CD4-positive, alpha-beta T cell treated with Interleukin-6 at 100 ng/mL for 8 hours (primary cell): ENCODE measurements at places on chromosomes 11 and 22.

DNA sequence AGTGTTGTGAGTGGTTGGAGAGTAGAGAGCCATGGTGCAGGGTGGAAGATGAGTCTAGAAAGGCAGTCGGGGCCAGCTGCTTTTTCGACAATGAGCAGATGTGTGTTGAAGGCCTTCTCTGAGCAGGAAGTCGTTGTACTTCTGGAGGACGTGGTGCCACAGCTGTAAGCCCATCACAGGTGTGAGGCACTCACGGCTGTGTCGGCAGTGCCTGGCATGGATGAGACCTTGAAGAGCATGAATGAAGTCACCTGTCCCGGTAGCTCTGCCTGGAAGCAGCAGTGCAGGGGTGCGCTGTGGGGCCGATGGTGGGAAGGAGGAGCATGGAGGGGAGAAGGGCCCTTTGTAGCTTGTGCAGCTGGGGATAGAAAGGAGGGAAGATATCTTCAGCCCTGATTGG, 165.2 kb downstream of the PKNOX2 start:
- no peak for DNase-seq

GRCh38 chr22:25874327-25874726, 132.3 kb downstream of the MYO18B start:
- DNase-seq, result no peak

DNA sequence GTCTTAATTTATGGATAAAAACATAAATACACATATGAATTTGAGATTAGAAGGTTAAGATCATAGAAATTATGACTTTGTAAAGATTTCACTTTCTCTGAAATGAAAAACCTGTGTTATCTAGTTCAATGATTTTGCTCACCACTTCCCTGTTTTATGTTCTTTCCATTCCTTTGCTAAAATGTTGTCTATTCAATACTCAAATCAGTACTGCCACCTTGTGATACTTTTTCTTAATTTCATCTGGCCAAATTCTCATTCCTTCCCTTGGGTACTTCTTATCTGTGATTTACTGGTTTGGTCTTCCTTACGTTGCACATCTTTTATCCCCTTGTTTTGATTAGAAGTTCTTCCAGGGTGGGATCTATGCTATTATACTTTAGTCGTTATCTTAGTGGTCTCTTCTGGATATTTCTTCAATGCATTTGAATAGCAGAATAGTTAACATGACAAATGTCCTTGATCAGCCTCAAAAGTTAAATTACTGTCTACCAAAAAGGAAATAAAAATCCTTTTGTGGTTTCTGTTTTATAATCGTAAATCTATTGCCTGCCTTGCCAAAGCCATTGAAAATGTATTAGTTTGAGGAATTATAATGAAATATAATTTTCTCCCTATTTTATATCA, 197.0 kb downstream of the PGR start:
- DNase-seq, result no peak

GRCh38 chr22:35966314-35967045, 62.1 kb downstream of the RBFOX2 start:
- DNase-seq, result no peak

GRCh38 chr11:58564231-58564630, 11.4 kb downstream of the LPXN start:
- no peak for DNase-seq

DNA sequence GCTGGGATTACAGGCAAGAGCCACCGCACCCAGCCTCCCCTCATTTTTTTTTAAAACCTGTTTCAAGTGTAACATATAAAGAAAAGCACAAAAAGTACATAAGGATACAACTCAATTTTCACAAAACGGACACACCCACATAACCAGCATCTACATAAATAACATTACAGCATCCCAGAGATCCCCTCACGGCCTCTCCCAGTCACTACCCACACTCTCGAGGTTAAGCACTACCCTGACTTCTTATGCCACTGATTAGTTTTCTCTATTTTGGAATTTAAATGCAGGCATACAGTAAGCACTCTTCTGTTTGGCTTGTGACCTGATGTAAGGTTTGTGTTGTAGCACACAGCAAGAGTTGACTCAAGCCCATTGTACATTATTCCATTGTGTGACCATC, 82.5 kb downstream of the CLPB start:
- no peak for DNase-seq

DNA sequence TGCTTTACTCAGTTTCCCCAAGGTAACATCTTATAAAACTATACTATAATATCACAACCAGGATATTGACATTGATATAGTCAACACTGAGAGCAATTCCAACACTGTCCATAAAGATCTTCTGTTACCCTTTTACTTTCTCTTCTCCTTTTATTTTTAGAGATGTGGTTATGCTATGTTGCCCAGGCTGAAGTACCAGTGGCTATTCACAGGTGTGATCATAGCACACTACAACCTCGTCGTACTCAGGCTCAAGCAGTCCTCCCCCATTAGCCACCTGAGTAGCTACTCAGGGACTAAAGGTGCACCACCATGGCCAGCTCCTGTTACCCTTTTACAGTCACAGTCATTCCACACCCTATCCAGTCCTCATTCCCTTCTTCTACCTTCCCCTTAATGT, 119.7 kb downstream of the CWF19L2 start:
- DNase-seq, result no peak

- DNase-seq, result no peak
Measured at GRCh38 chr22:20584872-20585638, 77.6 kb downstream of the MED15 start.

DNA sequence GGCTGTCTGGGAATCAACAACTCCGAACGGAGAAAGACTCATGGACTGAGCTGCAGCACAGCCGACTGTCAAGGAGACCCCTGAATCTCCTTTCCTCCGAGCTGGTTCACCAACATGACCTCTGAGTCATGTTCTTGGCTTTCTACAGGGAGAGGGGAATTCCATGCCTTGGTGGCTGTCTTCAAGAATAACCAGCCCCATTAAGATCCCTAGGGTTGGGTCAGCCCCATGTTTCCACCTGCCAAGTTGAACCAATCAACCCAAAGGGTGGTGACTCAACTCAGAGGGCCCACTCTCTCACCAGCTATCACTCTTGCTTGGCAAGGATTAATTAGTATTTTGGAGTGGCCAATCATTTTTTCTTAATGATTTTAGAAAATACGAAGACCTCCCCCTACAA, 28.3 kb upstream of the IGSF22 start:
- DNase-seq, result no peak

DNA sequence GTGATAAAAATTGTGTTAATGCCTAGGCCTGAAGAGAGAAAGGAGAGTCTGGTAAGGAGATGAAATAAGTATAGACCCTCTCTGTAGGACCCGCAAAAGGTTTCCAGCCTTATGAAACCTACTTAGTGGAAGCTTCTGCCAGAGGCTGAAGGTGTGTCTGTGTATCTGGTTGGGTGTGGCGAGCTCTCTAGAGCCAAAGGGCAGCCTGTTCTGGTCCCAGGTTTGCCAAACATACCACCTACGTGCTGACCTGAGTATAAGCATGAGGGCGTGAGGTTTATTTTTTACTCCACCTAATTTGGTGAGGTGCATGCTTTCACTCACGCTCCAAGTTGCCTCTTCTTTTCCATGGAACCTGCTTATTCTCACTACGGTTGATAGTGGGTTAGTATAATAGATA, 5.6 kb downstream of the CSTPP1 start:
- DNase-seq, result no peak

- DNase-seq, result no peak
Measured at GRCh38 chr22:47686594-47687345, 924.3 kb downstream of the TBC1D22A start.

DNA sequence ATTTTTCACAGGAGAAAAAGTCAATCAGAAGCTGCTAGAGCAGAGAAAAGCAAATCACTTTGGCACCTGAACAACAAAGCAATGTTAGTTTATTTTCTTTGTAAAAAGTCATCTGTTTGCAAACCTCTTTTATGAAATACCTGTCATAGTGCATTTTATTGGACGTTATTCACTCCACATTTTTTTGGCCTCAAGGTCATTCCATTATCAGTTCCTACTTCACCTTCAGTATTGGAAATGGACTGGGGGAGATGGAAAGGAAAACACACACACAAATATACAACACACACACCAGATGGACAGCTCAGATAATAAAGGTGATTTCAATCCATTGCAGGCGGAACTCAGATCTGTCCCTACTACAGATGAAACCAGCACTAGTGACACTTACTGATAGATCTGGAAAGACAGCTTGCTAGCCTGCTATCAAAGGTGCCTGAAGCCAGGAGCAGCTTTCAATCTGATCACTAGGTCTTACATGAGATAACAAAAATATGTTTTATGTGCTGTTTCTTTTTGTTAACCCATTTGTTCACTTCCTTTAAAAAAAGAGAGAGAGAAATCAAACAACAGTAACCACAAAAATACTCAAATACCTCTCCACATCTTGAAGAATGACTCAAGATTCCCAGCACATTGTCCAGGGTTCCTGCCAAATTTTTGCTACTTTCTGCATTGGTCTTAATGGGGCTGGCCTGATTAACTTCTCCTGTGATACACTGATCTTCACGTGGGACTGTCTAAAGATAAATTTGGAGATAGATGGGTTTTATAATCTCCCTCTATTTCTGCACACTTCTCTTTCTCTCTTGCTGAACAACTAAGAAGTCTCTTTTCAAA, 844.3 kb upstream of the TENM4 start:
- DNase-seq, result no peak

GRCh38 chr22:48710410-48710809, 1117.3 kb downstream of the BRD1 start:
- no peak for DNase-seq

DNA sequence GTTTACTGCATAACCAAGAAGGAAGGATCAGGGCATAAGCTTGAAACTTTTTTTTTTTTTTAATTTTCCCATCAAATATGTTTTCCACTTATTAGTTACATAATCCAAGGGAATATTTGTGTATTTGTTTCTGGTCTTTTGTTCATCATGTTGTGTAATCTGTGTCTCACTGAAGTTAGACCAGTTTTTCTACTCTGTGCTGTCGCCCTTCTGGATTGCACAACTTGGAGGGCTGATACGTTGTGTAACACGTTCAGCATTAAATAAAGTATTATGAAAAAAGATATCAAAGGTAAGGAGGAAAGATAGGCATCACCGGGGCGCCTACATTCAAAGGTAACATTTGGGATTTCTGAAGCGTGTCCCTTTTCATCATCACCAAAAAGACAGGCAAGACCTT, 3.3 kb upstream of the E2F8 start:
- no peak for DNase-seq

DNA sequence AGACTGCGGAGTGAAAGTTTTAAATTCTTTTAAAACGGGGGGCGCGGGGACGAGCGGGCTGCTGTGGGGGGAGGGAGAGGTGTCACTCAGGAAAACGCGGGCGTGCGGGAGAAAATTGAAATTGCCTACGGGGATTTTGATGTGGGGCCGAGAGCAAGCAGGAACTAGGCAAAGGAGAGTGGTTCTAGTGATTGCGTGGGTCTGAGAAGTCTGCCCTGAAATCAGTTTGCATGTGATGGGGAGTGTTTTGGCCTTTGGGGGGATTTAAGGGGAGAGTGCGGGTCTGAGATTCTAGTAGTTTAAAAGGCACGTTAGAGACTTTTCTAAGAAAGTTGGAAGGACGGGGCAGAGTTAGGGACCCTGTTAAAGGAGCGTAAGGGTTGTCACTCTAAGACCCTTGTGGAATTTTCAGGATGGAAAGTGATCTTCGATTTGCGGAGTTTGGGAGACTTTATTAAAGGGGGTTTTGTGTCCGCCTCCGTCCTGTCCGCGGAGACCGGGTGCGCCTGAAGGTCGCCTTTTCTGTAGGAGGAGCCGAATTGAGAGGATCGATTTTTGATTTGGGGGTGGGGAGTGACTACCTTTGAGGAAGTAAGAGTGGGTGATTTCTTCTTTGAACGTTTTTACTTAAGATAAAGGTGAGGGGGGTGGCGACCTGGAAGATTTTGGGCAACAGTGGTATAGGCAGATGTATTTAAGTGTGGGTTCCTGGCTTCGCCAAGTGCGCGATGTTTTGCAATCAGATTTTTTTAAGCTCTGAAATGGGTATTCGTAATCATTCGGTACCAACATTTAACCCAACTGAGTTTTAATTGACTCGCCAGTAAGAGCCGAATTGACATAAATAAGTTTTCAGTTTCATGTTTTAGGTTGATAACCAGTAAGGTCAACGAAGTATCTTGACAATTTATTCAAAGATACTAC, 1.1 kb downstream of the EED start:
- peak; percentile 12 for DNase-seq

- no peak for DNase-seq
Measured at GRCh38 chr11:6417907-6418556, 862 bp downstream of the APBB1 start.

GRCh38 chr22:27885977-27886842, 32.8 kb downstream of the PITPNB start:
- peak; percentile 36 for DNase-seq

- DNase-seq, result no peak
Measured at GRCh38 chr11:68260484-68260883, 11.3 kb downstream of the C11orf24 start.

DNA sequence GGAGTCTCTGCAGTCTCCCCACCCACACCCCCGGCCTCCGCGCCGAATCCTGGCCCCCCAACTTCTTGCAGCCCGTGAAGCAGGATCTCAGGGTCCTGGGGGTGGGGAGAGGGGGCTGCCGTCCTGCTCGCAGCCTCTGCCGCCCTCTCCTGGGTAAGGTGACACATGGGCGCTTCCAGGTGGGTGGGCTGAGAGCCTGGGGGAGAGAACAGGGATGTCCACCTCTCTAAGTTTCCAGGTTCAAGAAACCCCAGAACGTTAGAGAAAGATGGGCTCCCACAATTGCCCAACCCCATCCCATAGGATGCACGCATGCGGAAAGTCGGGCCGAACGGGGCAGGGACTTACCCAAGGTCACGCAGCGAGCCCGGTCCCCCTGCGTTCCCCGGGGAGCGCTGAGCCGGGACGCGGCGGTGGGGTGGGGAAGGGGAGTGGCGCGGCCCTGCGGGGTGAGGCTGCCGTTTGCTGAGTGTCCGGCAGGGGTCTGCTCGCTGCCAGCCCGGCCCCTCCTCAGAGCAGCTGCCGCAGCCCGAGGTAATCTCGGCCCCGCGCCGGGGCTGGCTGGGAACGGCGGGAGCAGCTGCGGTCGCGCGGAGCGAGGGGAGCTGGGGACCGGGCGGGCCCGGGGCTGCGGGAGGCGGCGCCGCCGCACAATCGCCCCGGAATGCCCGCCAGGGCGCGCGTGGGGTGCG, 705 bp upstream of the CAPN1 start:
- peak; percentile 37 for DNase-seq

- no peak for DNase-seq
Measured at GRCh38 chr22:46848197-46848596, 85.7 kb downstream of the TBC1D22A start.

GRCh38 chr11:7591987-7592386, 78.2 kb downstream of the PPFIBP2 start:
- DNase-seq, result peak; percentile 13
